Kidney (tissue), 22 donors: ENCODE measurements at places on chromosomes 2 and 18. TPM values are rescaled to one million over a fixed set of nuclear protein-coding genes. Genes with fewer than 3 reads are reported as not detected.

The RBM45 gene
- 10.1 TPM for polyA plus RNA-seq

The DTNA gene
- polyA plus RNA-seq: 6.2 TPM

The EFHD1 gene
- 280 TPM for polyA plus RNA-seq

The DTYMK gene
- polyA plus RNA-seq: 27.1 TPM

The STPG4 gene
- polyA plus RNA-seq: not detected

DNA sequence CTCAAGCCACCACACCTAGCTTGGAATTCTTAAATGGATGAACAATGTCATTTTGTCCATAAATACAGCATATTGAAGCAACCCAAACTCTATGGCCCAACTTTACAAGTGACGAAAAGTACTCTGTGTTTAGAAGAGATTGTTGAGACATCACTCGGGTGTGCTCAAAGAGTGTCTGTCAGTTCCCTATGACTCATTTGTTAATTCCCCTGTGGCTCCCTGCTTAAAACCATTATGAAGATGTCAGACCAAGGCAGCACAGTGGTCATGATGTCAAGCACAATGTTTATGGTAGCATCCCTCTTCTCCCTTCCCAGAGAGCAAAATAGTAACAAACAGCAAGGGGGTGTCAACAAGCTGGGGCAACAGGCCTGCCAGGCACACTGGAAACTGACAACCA lies 3.0 kb downstream of the LYG1 start:
- no peak for DNase-seq

- no peak for DNase-seq
These were observed 55.8 kb downstream of the KCNE4 start for GRCh38 chr2:223107825-223108224.

- no peak for DNase-seq
These were observed 35.5 kb downstream of the GREB1L start for GRCh38 chr18:21277578-21277977.

DNA sequence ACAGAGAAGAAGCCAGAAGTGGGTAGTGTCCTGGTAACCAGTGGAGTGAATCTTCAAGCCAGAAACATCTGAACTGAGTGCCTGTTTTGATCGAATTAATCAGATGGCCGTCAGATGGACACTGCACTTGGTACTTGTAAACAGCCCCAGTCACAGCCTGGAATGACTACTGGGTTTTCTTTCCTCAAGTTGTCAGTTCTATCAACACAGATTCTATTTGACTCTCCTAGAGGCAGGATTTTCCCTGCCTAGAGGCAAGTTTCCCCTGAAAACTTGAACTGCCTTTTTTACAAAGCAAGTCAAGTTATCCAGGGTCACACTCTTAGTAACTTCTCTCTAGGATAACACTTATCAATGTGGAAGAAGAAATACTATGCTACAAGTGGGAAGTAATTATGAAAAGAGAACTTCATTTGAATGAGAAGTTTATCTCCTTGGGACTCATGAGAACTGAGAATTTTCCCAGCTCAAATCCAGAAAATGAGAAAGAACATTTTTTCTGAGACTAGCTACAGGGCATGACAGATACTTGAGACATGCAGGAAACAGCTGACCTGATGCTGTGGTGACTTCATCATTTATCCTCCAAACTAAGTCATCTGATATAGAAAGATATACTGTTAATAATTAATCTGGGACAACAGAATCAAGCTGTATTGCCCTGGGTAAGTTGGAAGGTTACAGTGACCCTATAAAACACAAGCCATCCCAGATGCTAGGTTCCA lies 36.0 kb downstream of the SULT1C2 start:
- DNase-seq: no peak

- DNase-seq: peak; percentile 68
These were observed 55.5 kb upstream of the HS6ST1 start for GRCh38 chr2:128374001-128374710.

- DNase-seq: no peak
These were observed 246.1 kb downstream of the NRXN1 start for GRCh38 chr2:50785816-50786215.

- no peak for DNase-seq
These were observed 82.6 kb upstream of the FOSL2 start for GRCh38 chr2:28310107-28310506.

DNA sequence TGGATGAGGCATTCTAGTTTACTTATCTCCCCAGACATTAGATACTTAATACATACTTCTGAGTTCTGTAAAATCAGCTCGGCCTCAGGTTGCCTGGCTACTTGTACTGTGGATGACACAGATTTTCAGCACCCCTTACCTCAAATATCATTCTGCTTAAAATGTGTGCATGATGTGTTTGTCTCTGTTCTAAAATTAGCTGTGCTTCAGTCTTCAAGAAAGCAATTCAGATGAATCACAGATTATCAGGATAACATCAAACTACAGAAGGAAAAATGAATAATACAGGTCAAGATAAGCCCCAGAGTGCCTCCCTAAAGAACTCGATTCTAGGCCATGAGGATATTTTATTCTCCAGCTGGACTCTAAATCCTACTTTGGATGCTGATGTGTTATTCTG lies 21.3 kb upstream of the MAPRE2 start:
- no peak for DNase-seq

DNA sequence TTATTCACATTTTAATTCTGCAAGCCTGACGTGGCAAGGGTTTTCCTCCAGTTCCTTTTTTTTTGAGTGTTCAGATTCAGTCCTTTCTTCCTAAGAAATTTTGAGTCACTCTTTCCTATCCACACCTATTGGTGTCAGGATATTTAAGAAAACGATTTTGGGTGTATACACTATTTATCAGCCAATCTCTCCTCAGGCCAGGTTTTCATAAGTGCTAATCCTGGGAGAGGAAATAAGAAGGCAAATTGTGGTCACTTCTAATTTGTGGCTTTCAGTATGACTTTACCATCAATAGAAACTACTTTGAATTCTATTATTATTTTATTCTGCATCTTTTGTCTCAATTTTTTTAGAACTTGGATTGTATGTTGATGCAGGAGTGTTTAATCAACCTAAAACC lies 174.4 kb downstream of the DSEL start:
- DNase-seq: no peak

DNA sequence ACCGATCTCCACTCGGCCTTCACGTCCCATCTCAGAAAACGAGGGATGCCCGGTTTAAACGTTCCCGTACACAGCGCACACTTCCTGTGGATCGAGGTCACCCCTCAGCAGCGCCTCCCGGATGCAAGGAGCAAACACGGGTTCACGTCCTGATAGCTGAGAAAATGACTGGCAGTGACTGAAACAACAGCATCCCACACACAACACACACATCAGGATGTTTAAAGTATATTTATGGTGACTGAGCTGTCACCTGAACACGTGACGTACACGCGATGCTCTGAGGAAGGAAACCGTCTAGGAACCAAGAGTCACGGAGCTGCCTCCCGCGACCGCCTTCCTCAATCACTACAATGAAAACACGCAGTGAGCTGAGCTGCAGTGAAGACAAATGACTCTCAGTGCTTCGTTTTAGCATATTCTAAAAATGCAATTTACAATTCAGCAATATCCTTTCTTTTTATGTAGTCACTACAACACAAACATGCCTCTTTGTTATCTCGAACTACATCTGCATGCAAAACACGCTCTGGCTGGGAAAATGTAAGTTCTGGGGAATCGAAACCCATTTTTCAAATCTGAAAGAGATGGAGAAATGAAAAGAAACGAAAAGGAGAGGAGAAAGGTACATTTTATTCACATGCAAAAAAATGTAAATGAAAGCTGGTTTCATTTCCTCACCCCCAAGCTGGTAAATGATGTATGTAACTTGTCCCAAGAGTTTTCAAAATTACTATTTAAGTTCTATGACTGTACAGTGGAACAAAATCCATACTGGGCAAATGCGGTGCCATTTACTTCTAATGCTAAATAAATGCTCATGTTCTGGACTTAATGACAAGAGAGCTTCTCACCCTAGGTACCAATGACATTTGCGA lies 19.8 kb downstream of the HDAC4 start:
- no peak for DNase-seq

DNA sequence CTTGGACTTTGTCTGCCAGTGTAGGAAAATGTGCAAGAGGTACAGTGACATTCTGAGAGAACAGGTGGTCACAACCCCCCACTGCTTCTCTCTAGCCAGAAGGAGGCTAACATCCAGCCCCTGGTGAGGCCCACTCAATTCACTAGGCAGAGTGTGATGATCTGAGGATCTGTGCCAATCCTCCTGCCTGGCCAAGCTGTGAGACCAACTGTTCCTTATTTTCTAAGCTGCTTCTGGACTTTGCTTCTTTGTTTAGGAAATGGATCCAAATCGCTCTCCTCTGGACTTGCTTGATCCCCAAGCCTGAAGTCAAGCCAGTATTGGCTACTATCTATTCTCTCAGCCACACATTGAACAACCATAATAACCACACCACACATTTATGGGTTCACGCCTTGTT lies 202.8 kb downstream of the PIK3C3 start:
- DNase-seq: no peak

DNA sequence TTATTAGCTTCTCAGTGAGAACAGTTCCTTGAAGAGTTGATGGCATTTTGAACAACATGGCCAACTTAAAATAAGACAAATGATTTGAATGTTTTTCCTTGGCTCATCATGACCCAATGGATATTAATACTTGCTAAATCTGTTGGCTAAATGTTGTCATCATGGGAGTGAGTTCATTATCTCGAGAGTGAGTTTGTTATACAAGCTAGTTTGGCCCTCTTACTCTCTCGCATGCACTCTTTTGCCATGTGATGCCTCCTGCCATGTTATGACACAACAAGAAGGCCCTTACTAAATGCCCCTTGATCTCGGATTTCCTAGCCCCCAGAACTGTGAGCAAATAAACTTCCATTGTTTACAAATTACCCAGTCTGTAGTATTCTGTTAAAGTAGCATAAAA lies 22.9 kb upstream of the SANBR start:
- DNase-seq: no peak

GRCh38 chr2:36770542-36771287 lies 74.2 kb downstream of the VIT start:
- DNase-seq: no peak

- DNase-seq: no peak
These were observed 1183.2 kb upstream of the ACVR2A start for GRCh38 chr2:146661473-146662096.
